ENCODE measurements at places on chromosomes 4 and X.

GRCh38 chr4:120078216-120078615 lies 11.6 kb upstream of the MAD2L1 start:
- no peak for DNase-seq

- no peak for DNase-seq
Observed at GRCh38 chr4:82913305-82913704, 12.8 kb downstream of the THAP9 start.

- no peak for DNase-seq
Observed at GRCh38 chrX:94612140-94612539, 938.1 kb downstream of the FAM133A start.

GRCh38 chr4:105644257-105644656 lies 64.2 kb downstream of the INTS12 start:
- DNase-seq: peak; percentile 68

DNA sequence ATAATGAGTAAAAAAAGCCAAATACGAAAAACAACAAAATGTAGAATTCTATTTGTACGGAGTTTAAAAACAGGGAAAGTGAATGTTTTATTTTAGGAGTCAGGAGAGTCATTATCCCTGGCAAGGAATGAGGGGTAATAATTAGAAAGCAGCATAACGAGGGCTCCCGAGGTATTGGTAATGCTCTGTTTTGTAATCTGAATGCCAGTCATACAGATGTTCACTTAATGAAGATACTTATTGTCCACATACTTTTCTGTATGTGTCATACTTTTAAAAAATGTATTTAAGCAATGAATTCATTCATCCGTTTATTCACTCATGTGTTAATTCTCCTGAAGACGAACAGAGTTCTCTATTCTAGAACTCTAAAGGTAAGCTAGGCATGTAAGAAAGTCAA lies 87.8 kb upstream of the BMP2K start:
- no peak for DNase-seq

DNA sequence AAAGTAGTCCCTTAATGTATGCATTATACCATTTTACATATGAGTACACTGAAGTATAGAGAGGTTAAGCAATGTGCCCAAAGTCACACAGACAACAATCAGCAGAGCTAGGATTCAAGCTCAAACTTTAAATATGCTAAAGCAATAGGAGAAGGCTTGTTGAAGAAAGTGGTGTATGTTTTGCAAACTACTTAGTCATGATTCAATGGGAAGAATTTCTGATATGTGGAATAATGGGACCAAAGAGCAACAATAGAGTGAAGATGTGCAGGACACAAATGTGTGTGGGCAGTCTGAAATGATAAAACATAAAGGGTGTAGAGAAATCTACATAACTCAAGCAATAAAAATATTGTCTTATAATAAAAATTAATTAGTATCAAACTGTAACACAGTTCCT lies 109.0 kb upstream of the ARSJ start:
- DNase-seq: no peak

DNA sequence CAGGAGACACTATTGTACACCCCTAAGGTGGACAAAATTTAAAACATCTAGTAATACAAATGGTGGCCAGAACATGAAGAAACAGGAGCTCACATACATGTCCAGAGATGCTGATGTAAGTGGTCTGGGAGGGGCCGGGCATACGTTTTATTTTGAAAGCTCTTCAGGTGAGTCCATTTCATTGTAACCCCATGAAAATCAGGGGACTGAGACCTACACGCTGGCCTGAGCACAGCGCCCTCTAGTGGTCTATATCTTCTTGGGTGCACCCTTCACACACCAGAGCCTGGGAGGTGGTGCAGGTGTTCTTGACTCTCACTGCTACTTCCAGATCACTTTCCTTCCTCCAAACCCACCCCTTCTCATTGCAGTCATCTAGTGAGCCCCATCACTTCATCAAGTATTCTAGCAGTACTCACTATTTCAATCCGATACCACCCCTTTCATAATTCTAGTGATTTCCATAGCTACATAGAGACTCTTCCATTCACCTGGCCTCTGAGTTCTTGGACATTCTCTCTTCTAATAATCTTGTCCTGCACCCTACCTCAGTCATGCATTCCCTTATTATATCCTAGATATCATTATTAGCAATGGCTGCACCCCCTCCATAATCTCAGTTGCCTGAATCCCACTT lies 4.3 kb upstream of the TLR6 start:
- DNase-seq: no peak

DNA sequence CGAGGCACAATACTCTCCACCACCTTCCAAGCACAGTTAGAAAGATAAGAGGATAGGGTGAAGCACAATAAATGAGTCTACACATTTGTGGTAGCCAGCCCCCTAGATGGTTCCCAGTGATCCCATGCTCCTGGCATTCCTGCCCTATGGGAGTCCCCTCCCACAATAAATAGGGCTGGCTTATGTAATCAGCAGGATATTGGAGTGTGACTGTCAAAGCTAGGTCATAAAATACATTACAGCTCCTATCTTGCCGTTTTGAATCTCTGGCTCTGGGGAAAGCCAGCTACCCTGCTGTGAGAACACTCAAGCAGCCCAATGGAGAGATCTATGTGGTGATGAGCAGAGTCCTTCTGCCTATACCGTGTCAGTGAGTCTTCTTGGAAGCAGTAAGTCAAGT lies 198.7 kb upstream of the NOCT start:
- no peak for DNase-seq

DNA sequence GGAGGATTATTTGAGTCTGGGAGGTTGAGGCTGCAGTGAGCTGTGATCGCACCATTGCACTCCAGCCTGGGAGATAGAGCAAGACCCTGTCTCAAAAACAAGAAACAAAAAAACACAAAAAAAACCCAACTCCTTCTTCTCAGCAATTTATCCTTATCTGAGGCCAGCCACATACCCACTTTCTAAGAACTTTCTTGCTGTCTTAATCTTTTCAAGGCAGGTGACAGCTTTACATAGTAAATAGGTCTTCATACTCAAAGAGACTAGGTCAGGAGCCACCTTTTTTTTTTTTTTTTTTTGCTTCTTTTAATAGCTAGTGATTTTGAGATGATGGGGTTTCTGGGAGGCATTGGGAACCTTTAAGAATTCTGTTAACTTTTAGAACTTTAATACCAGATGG lies 26.1 kb upstream of the ZCCHC13 start:
- no peak for DNase-seq

DNA sequence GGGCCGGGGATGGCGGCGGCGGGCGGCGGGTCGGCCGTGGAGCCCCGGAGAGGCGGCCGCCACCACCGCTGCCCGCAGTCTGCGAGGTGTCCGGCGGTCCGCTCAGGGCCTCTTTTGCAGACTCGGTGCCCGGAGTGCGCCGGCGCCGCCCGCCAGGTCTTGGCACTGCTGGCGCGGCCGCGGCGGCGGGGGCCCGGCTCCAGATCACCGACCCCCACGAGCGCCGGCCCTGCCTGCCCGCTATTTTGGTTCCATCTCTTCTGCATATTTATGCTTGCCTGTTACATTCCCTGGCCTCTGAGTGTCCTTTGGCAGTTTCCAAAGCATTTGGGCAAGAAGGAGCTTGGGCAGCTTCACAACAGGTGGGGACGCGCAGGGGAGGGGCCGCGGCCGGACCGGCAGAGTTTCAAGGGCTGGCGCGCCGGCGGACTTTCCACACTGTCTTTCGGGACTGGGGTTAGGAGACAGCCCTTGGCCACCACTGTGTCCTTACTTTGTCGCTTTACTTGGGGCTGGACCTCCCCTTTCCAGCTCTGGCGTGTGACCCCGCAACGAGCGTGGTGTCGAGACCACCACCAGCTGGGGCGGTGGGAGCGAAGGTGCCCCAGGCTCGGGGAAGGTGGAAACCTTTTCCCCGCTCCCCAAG lies 668 bp upstream of the TAPT1 start:
- peak; percentile 70 for DNase-seq

DNA sequence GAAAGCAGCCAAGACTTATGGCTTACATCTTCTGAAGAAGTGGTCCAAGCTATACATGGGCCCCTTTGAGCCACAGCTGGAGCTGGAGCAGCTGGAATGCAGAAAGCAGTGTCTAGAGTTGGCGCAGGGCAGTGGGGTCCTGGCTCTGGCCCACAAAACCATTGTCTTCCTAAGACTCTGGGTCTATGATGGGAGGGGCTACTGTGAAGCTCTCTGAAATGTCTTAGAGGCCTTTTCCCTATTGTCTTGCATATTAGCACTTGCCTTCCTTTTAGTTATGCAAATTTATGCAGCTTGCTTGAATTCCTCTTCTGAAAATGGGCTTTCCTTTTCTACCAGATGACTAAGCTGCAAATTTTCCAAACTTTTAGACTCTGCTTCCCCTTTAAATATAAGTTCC lies 15.3 kb downstream of the NPY1R start:
- DNase-seq: no peak

GRCh38 chr4:14018191-14018853 lies 390.8 kb upstream of the BOD1L1 start:
- DNase-seq: no peak

DNA sequence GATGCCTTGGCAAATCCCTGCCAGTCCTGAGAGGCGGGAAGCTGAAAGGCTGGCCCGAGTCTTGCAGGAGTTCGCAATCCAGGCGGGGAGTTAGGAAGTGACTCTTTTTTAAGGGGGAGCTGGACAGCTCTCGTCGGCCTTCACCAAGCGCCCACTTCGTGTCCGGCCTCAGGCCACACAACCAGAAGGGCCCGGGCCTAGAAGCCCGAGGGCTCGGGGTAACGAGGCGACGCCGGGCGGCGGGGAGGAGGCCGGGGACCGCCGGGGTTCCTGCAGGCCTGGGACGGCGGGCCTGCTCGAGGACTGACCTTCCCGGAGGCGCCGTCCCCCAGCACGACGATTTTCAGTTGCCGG lies 395 bp downstream of the RAB28 start:
- DNase-seq: peak; percentile 77

DNA sequence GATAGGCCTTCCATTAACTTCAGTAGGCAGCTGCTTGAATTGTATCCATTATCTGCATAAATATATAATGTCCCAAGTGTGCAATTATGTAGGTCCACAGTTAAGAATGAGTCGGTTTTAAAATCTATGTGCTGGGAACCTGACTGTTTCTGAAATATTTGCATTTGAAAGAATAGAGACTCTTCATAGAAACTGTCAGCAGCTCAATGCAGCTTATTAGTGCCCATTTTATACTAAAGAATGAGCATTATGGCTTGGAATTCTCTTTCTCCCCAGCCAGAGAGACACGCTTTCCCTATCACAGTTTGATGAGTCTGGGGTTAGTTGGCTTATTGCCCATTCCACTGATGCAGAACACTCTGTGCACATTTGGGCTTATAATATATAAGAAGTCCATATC lies 202.0 kb upstream of the PCDH7 start:
- peak; percentile 45 for DNase-seq

- DNase-seq: no peak
Observed at GRCh38 chrX:47560179-47560933, 649 bp upstream of the ARAF start.

- no peak for DNase-seq
Observed at GRCh38 chr4:113472864-113473263, 288.7 kb downstream of the CAMK2D start.

DNA sequence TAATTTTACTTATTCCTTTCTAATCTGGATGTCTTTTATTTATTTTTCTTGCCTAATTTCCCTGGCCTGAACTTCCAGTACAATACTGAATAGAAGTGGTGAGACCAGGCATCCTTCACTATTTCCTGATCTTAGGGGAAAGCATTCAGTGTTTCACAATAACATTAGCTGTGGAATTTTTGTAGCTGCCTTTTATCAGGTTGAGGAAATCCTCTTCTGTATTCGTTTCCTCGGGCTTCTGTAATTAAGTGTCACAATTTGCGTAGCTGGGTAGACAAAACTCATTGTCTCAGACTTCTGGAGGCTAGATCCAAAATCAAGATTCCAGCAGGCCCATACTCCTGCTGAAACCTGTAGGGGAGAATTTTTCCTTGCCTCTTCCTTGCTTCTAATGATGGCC lies 598.4 kb upstream of the FTHL17 start:
- no peak for DNase-seq

- DNase-seq: no peak
Observed at GRCh38 chr4:71290074-71290473, 48.7 kb upstream of the SLC4A4 start.

- no peak for DNase-seq
Observed at GRCh38 chr4:108963910-108964309, 201.1 kb upstream of the ETNPPL start.

GRCh38 chr4:52368895-52369294 lies 290.2 kb downstream of the USP46 start:
- no peak for DNase-seq

All from brain (organoid and tissue), 16 donors.